Natural killer cell treated with Interleukin-12 subunit alpha and Interleukin-12 subunit beta and Interleukin-15 and Interleukin-18, amount 100 ng/mL, for 72 hours (primary cell): ENCODE measurements at places on chromosomes 1 and 21. TPM values are rescaled to one million over a fixed set of nuclear protein-coding genes. Genes with fewer than 3 reads are reported as not detected.

The GJB5 gene
- total RNA-seq: not detected

The MAN1C1 gene
- 0.88 TPM for total RNA-seq

The ILDR2 gene
- 3.5 TPM for total RNA-seq

GRCh38 chr1:53730224-53730865, 8.6 kb downstream of the GLIS1 start:
- no peak for DNase-seq

DNA sequence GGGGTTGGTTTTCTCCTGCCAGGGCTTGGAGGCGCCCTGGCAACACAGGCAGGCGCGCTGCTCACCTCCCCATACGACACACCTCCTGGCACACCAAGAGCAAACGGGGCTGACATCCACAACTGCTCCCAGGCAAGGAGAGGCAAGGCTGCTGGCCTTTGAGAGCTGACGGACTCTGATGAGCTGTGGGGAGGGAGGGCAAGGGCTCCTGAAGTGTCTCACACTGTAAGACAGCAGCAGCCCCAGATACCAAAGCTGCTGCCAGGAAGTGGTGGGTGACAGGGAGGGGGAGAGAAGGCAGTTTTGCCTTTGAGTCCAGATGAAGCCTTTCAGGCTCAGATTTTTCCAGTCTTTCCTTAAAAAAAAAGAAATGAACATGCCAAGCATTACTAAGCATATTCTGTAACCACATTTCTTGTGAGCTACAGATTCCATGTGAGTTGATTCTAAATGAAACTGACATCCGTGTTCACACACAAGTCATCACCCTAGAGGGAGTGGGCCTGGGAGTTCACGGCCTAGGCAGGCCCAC, 24.3 kb downstream of the PGBD5 start:
- DNase-seq: no peak

DNA sequence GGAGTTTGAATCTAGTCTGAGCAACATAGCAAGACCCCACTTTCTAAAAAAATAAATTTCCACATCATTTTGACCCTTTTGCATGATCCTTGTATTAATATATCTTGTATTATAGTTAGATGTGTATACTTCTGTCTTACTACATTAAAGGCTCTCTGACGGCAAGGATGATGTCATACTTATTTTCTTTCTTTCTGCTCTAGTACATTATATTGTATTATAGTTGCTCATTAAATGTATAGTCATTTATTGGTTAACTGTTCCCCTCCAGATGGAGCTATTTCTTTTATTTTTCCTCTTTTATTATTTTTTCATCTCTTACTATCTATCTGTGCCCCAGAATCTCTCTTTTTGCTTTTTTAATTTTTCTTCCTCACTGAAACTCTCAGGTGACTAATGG, 15.0 kb upstream of the OLFML2B start:
- DNase-seq: no peak

DNA sequence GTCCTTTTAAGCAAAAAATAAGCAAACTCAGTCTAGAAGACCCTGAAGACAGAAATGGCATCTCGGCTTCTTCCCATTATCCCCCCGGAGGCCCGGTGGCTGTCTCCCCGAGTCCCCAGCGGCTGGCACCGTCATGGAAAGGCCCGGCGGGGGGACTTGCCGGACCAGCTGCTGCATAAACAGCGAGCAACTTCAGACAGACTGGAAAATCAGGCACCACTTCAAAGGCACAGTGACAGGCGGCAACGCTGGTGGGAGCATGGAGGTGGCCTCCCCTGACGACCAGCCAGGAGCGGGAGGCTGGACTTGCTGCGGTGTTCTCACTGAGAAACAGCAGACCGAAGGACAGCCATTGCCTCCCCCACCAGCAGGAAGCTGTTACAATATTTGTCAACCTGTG, 18.4 kb upstream of the C1QA start:
- peak; percentile 35 for DNase-seq
